ENCODE measurements at places on chromosomes 1 and 21.

GRCh38 chr1:81666586-81666985 lies 134.1 kb upstream of the ADGRL2 start:
- DNase-seq: no peak

DNA sequence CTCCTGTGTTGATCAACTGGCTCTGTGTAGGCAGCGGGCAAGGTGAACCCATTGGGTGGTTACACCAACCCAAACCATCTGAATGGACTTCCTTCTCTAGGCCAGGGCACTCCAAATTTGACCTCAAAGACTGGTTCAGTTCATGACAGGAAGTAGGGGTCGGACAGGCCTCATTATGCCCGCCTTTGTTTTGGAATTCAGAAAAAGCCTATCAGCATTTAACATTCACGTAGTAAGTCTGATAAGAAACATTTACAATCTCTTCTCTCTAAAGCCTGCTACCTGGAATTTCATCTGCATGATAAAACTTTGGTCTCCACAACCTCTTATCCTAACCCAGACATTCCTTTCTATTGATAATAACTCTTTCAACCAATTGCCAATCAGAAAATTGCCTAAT lies 97.1 kb upstream of the ETV3 start:
- no peak for DNase-seq

DNA sequence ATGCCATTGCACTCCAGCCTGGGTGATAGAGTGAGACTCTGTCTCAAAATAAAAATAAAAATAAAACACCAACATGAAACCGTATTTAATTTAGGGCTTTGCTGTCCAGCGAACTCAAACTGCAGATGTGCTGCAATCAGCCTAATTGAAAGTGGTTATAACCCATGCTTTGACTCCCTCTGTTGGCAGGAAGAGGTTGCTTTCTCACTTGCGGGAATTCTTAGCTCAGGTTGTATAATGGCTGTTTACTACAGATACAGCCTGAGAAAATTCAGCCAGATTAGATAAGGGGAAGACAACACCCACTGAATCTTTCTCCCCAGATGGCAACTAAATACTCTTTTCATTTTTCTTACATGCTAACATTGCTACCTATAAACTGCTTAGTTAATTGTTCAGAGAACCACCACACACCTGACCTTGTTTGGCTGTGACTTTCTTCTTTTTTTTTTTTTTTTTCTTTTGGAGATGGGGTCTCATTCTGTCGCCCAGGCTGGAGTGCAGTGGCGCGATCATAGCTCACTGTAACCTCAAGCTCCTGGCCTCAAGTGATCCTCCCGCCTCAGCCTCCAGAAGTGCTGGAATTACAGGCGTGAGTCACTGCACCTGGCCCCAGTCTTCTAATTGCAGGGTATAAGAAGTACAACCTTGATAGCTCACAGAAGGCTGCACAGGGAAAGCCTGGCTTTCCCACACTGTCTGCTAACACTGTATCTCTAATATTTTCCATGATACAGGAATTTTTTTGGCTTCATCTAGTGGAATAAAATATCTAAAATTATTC lies 34.6 kb downstream of the DNTTIP2 start:
- DNase-seq: peak; percentile 84

GRCh38 chr1:75074831-75075395 lies 59.3 kb upstream of the LHX8 start:
- DNase-seq: no peak

GRCh38 chr1:178871551-178872320 lies 859 bp upstream of the ANGPTL1 start:
- DNase-seq: no peak

GRCh38 chr1:202547215-202547614 lies 163.0 kb downstream of the SYT2 start:
- no peak for DNase-seq

DNA sequence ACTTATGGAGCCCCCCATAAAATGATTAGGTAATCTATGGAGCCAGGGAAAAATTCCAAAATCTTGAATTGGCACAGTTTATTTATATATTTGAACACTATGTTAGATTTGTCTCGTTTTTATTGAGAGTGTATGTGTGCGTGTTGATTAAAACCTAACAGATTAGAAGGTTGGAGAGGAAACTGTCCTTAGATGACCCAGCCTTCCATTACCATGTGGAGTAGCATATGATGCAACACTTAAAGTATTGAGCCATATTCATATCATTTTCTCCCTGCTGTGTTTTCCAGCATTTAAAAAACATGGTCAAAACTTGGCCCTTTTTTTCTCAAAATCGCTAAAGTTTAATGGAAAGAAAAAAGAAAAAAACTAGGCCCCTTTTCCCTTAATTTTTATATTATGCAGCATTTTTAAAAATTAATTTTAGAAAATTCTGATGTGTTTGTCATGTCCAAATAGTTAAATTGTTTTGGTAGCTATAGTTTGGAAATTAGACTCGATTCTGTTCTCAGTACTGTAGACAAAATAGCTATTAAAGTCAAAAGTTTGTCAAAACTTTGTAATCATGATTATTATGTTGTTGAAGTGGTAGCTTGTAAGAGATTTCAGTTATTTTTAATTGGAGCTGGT lies 2.3 kb downstream of the LRRC8D start:
- DNase-seq: no peak

GRCh38 chr1:32159189-32159588 lies 20.3 kb upstream of the TXLNA start:
- DNase-seq: no peak

DNA sequence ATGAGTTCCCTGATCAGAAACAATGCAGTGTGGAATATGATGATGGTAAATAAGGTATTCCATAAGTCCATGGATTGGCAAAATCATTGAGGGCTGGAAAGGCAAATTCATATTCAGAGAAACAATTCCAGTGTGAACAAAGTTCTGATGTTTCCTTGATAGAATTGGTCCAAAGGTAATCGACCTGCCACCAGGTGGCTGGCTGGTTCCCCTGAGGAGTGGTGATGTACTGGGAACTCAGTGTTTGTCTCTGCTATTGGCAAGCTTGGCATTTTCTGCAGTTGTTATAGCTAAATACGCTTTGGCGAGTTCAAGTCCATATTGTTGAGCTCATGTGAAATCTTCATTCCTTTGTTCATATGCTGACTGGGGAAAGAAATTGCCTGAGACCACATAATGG lies 165.5 kb upstream of the PTGFR start:
- DNase-seq: no peak

- DNase-seq: no peak
Observed at GRCh38 chr1:55803429-55803828, 588.3 kb upstream of the USP24 start.

DNA sequence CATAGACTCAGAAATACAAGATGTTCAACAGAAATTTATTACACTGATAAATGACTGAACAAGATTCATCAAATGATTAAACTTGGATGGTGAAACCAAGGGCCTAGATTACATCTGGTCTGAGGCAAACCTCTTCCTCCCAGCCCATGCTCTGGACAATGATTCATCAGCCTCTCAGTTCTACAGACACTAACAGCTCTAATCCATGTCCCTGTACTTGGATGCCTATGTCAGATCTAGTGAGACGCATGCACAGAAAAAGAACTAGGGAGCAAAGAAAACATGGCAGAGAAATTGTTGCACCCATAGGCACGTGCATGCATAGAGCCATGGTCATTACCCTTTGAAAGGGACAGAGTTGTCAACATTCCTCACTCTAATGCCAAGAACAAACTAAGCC lies 250.1 kb downstream of the KCNH1 start:
- DNase-seq: peak; percentile 63

DNA sequence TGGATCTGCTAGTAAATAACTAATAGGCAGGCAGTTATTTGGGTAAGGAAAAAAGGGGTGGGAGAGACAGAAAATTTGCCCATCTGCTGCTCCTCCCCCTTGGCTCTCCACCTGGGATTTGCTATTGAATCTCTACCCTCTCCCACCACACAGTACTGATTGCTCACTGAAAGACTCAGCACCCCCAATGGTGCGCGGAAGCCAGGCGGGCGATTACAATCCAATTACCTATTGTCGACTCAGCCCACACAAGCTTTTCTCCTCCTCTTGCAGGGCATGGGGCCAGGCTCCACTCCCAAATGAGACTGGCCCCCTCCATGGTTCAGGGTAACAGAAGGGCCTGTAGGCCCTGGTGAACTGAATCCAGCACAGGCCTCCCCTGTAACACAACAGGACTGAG lies 2.7 kb upstream of the HMGN2 start:
- DNase-seq: no peak

GRCh38 chr1:93801471-93801870 lies 77.5 kb downstream of the DNTTIP2 start:
- no peak for DNase-seq

DNA sequence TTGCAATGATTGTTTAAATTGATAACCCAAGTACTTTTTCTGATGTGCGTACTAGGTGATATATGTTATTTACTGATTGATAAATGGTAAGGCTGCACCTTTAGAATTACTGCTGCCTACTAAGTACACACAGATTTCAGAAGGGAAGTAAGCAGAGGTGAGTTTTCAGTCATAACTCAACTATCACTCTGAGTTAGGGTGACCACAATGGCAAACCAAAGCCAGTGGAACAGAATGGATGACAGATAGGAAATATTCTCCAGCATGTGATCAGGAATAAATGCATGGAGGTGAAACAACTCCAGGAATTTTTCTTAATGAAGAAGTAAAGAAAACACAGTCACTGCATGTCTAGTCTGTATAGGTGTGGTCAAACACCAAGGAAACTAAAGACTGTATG lies 7.5 kb upstream of the KCNJ15 start:
- DNase-seq: no peak

DNA sequence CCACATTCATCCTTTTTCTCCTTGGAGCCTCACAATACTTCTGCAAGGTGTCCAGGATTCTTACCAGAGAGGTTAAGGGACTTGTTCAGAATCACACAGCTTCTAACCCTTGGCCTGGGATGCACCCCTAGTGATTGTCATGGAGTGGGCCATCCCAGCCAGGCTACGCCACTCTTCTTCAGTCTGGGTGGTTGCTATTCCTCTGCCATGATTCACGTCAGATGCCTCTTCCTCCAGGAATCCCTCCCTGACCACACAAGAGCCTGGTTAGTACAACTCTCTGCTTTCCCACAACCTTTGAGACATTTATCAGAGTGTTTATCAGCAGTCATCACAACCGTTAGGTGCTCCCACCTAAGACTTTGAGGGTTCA lies 121.8 kb downstream of the EPHB2 start:
- peak; percentile 88 for DNase-seq

DNA sequence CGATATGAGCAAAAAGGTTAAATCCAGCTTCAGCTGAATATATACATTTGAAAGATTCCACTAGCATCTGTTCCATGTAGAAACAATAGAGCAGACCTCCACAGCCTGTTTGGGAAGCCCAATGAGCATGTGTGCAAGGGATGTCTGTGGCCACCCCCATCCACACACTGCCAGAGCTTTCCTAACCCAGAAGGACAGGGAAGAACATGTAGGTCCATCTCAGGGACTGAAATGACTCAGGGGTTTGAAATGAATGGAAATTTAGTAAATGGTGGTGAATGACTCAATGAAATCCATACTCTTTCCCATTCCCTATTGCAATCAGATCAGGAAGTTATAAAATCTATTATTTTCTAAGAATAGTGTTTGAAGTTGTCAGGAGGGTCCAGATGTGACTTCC lies 397.2 kb downstream of the DUSP10 start:
- DNase-seq: peak; percentile 16

DNA sequence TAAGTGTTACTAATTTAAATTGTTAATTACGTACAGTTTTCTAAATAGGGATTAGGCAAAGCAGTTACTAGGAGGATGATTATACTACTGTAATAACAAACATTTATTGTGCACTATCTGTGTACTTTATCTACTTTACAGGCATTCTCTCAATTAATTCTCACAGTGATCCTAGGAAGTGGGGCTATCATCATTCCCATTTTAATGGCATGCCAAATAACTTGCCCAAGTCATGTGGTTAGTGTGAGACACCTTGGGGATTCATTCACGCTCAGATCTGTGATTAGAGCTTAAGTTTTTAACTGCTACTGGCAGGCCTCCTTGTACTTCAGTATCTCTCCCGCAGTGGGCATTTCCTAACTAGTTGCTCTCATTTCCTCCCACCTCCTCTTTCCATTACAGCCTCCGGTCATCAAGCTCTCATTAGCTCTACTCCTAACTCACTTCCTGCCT lies 11.5 kb downstream of the PHLDA3 start:
- DNase-seq: peak; percentile 81

DNA sequence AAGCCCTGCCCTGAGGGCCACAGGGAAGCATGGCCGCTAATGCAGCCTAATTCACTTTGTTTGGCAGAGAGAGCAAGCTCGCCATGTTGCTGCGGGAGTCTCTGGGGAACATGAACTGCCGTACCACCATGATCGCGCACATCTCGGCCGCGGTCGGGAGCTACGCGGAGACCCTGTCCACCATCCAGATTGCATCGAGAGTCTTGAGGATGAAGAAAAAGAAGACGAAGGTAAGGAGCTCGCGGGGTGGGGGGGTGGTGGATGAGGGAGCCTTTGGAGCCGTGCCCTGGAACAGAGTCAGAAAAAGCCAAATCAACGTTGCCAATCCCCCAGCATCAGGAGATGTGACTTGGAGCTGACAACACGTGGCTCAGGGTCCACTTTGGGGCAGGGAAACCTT lies 529.4 kb downstream of the KIF26B start:
- no peak for DNase-seq

GRCh38 chr1:224500796-224501195 lies 66.2 kb upstream of the WDR26 start:
- no peak for DNase-seq

- no peak for DNase-seq
Observed at GRCh38 chr1:4106731-4107130, 206.7 kb upstream of the C1orf174 start.

GRCh38 chr21:16426936-16427335 lies 697.2 kb downstream of the USP25 start:
- no peak for DNase-seq

- DNase-seq: no peak
Observed at GRCh38 chr1:200965111-200965805, 58.3 kb downstream of the KIF21B start.

DNA sequence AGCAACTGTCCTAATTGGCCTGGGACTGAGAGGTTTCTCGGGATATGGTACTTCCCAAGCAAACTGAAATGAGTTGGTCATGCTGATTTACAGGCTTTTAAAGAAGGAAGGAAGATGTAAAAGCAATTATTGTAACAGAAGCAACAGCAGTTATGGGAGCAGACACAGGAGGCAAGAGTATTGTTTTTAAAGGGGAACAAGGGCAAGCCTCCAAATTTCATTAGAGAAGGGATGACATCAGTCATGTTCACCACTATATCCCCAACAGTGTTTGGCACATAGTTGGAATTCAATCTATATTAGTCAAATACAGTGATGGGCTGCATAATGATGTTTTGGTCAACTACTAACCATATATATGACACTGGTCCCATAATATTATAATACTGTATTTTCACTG lies 46.0 kb upstream of the JUN start:
- DNase-seq: peak; percentile 54

DNA sequence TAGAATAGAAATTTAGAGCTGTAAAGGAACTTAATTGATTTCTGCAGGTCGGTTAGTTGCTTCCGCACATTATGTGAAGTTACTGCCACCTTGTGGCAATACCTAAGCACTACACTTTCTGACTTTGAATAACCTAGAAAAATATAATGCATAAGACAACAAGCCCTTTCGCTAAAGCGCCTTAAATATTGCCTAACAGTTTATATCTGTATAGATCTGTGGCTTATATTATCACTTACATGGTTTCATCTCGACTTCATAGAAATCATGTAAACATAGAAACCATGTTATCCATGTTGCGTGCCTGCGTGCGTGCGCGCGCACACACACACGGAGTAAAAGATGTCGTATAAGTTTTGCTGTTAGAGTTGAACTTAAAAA lies 10.9 kb upstream of the IFI16 start:
- DNase-seq: peak; percentile 52
